Spinal cord (tissue), 10 donors: ENCODE measurements at places on chromosomes 7 and 10. TPM values are rescaled to one million over a fixed set of nuclear protein-coding genes. Genes with fewer than 3 reads are reported as not detected.

DNA sequence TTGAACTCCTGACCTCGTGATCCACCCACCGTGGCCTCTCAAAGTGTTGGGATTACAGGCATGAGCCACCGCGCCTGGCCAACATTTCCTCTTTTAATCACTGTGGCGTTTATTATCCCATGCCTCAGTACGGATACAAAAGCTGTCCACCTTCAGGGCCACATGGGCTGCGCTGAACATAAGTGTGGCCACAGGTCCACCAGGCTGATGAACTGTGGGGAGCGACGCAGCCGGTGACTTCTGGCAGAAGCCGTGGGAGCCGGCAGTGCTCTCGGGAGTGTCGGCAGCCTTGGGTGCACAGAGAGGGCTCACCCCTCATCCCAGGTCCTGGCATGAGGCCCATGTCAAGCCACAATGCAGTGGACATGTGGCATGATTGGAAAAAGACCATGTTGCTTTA, 223.6 kb downstream of the TNS3 start:
- DNase-seq: no peak
- peaks cover 22% of the 10 kb centered on the region for H3K36me3 ChIP-seq
- no peak overlapping the region for H3K27ac ChIP-seq
- H3K27me3 ChIP-seq: no peaks in the 10 kb centered on the region
- no peak overlapping the region for H3K4me3 ChIP-seq
- peaks cover 45% of the 10 kb centered on the region for H3K4me1 ChIP-seq

DNA sequence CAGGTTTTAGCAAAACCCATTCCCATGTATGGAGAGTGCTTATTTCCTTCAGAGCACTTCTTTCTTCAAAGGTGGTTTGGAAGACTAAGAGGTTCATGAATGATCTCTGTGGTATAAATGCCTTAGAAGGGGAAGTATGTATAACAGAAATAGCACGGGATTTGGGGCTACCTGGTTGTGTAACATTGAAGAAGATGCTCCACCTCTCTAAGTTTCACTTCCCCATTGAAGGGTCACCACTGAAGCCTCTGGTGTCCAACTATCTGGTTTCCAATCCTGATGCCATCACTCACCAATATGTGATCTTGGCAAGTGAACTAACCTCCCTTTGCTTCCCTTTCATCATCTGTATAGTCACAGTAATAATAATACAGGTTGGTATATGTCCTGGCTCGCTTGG, 37.2 kb downstream of the CYCS start:
- H3K4me1 ChIP-seq: no peaks in the 10 kb centered on the region
- no peaks in the 10 kb centered on the region for H3K36me3 ChIP-seq
- DNase-seq: no peak
- no peak overlapping the region for H3K27ac ChIP-seq
- H3K27me3 ChIP-seq: no peaks in the 10 kb centered on the region

The CRPPA gene
- total RNA-seq: 10.4 TPM

DNA sequence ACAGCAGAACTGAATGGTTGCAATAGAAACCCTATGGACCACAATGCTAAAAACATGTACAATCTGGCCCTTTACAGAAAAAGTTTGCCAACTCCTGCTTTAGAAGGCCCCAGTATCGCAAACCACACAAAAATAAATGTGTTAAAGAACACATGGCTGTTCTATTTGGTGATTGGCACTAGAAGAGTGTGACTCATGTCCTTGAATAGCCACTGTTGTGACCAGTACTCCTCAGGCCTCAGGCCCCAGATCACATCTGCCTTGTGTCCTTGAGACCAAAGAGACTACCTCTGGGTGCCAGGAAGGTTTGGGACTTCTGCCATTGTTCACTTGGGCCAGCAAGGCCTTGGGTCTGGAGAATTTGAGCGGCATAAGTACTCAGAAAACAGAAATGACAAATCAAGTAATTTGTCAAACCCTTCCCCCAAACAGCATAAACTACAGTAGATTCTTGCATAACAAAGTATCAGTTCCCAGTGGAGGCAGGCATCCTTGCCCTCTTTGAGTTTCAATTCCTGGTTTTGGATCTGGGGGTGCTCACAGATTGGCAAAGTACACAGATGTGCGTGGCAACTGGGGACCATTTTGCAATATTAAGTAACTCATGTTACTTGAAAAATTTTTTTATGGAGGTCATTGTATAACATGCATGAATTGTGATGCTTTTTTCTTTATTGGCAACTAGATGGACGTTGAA, 50.2 kb downstream of the MTURN start:
- H3K36me3 ChIP-seq: no peaks in the 10 kb centered on the region
- H3K27me3 ChIP-seq: no peaks in the 10 kb centered on the region

DNA sequence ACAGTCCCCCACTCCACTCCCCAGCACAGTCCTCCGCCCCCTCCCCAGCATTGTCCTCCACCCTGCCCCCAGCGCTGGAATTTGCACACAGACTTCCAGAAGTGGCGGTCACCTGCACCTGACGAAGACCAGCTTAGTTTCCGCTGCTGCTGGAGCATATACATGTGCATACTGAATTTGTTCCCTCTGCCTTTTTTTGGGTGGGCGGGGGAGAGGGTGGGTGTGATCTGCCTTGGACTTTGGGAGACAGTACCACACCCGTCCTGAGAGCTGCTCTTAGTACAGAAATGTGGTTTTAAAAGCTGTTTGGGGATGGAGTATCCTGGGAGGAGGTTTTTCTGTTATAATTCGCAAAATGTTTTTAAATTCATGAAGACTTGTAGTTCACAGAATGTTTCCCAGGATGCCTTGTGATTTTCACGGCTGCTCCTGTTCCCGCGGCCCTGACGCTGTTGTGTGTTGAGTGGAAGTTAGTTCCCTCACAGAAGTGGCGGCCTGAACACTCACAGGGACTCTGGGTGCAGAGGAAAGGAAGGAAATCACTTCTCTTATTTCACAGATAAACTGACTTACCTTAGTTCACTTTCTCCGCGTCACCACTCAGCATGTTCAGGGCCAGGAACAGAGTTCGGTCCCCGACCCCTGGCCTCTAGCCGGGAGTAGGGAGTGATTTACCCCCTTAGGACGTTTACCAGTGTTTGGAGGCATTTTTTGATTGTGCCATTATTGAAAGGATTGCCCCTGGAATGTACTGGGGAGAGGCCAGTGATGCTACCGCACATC, 18.6 kb downstream of the PFKP start:
- no peak overlapping the region for H3K4me3 ChIP-seq
- H3K27ac ChIP-seq: no peak overlapping the region
- no peak for DNase-seq
